ENCODE measurements at places on chromosomes 2 and 18.

- no peak for DNase-seq
Observed at GRCh38 chr18:7459851-7460770, 107.0 kb upstream of the PTPRM start.

GRCh38 chr2:197236159-197236558 is 74.4 kb downstream of the ANKRD44 start:
- DNase-seq = no peak

- no peak for DNase-seq
Observed at GRCh38 chr2:99545604-99546003, 55.8 kb upstream of the REV1 start.

- no peak for DNase-seq
Observed at GRCh38 chr18:44912740-44913478, 232.2 kb downstream of the SETBP1 start.

DNA sequence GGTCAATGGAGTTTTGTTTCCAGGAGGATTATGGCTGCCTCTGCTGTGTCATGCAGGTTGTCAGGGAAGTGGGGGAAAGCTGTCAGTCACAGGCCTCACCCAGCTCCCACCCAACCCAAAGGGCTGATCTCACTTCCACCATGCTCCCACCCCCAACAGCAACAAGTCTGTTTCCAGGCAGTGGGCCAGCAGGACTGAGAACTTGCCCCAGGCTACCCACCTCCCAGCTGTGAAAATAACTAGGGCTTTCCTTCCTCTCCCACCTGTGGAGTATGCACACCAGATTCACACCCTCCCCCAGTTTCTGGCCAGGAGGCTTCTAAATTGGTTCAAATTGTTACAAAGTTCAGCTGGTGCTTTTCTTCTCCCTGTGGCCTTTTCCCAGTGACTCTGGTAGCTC is 95.6 kb upstream of the ACVR1 start:
- DNase-seq = peak; percentile 79

- DNase-seq = peak; percentile 77
Observed at GRCh38 chr2:230893841-230894781, 29.4 kb downstream of the ITM2C start.

DNA sequence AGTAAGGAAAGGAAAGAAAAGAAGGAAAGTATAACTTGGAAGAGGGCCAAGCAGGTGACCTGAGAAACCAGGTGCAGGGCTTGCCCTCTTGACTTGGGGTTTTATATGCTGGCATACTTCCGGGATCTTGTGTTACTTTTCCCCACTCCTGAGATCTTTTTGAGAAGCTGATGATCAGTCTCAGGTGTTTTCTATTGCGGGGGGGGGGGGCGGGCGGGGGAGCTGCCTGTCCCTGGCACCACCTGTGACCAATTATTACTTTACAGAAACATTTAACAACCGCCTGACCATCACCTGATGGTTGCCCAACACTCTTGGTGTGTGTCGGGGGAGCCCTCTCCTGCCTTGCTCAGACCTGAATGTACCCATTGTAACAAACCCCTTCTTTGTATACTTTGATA is 6.9 kb upstream of the CASP10 start:
- DNase-seq = peak; percentile 82

- DNase-seq = no peak
Observed at GRCh38 chr2:122080871-122081270, 325.4 kb downstream of the TSN start.

DNA sequence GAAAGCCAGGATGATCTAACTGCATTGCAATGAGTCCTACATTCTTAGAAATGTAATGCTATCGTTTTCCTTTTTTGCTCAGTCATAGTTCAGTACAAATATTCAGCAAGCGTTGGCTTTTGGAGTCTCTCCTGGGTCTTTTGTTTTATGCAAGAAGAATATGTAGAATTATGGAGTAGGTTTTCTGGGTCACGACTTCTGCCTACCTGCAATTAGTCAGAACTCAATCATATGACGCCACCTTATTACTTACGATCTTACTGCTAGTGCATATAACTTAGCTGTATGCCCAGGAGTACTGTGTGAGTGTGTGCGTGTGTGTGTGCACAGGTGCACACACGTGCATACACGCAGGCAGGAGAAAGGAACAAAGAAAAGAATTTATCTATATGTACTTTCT is 640.2 kb downstream of the STK39 start:
- DNase-seq = no peak

DNA sequence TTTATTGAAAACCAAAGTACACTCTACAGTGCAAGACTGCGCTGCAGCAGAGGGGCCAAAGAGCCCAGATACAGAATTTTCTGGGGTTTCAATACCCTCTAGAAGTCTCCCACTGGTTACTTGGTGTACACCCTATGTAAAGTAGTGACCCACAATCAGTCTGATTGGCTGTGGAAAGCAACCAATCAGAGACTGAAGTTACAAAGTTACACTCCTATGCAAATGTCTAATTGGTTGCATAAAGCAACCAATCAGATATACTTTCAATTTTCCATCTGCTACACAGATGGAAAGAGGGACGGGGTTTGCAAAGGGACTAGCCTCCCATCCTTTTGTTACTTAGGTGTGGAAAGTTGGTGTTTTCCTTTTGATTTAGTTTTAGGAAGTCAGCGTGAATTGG is 198.9 kb upstream of the SH3BP4 start:
- no peak for DNase-seq
